MG63 (cell line): ENCODE measurements at places on chromosomes 1 and 21.
A peak's percentile ranks its signal among the peaks of the same experiment; 100 is the strongest.

DNA sequence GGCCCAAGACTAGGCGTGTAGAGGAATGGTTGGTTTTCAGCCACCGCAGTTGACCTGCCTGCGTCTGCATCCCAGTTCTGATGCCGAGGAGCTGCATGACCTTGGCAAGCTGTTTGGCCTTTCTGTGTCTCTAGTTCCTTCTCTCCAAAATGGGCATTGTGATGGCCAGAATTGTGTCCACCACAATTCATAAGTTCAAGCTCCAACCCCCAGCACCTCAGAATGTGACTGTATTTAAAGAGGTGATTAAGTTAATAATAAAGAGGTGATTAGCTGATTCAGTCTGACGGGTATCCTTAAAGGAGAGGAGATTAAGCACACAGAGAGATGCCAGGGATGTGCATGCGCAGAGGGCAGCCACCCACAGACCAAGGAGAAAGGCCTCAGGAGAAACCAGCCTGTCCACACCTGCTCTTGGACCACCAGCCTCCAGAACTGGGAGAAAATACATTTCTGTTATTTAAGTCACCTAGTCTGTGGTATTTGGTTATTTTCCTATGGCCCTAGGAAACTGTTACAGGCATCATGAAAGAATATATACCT lies 28.5 kb downstream of the MAB21L3 start:
- DNase-seq, result no peak

- DNase-seq, result no peak
These were observed 32.7 kb upstream of the ANGPTL7 start for GRCh38 chr1:11156441-11156840.

GRCh38 chr1:206489980-206490770 lies 17.2 kb upstream of the RASSF5 start:
- peak; percentile 68 for DNase-seq

GRCh38 chr1:114164840-114165543 lies 11.3 kb upstream of the SYT6 start:
- no peak for DNase-seq

GRCh38 chr21:17466166-17466565 lies 46.7 kb upstream of the CXADR start:
- peak; percentile 70 for DNase-seq

GRCh38 chr1:156676820-156677615 lies at the start of gene NES:
Gene NES (minus strand): TSS chr1:156677407. CDS start chr1:156677264, 143 bp downstream.
- DNase-seq, result no peak

DNA sequence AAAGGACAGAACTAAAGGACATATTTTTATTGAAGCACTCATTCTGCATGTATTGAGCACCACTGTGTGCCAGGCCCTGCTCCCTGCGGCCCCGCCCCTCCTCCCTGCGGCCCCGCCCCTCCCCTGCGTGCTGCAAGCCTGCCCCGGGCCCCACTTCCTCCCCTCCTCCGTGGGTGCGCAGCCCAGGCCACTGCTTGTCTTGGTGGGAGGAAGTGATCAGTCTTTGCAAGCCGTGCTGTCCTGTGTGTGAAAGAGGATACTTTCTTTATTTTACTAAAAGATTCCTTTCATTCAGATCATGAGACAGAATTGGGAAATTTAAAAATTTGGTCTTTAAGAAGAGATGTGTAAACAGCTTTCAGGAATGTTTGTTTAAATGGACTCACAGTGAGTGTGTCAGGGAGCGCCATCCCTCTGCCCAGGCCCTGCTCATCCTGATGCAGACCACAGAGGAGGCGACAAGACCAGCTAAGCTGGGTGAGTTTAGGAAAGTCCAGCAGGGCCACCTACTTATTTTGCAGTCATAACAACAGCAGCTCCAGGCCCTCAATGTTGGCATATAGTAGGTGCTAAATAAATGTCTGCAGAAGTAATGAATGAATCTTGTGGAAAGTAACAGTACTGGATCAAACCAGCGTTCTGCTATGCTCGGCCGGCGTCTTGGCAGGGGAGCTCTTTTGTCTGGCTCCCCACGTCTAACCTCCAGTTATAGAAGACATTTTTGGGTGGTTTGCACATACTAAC lies 88.3 kb upstream of the SELENON start:
- no peak for DNase-seq

DNA sequence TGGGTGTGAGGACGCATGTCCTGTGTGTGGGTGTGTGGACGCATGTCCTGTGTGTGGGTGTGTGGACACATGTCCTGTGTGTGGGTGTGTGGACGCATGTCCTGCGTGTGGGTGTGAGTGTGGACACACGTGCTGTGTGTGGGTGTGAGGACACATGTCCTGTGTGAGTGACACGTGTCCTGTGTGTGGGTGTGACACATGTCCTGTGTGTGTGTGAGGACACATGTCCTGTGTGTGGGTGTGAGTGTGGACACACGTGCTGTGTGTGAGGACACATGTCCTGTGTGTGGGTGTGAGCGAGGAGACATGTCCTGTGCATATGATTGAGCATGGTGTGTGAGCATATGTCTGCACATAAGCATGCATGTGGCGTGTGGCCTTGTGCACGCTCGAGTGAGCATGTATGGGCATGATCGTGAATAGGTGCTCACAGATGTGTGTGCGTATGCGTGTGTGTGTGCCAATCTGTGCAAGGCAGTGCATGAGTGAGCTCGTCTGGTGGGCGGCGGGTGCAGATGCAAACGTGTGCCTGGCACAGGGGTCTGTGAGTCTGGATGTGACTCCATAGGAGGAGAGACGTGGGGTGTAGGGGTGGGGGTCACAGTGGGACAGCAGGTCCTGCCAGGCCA lies 25.3 kb downstream of the MEGF6 start:
- DNase-seq, result no peak

DNA sequence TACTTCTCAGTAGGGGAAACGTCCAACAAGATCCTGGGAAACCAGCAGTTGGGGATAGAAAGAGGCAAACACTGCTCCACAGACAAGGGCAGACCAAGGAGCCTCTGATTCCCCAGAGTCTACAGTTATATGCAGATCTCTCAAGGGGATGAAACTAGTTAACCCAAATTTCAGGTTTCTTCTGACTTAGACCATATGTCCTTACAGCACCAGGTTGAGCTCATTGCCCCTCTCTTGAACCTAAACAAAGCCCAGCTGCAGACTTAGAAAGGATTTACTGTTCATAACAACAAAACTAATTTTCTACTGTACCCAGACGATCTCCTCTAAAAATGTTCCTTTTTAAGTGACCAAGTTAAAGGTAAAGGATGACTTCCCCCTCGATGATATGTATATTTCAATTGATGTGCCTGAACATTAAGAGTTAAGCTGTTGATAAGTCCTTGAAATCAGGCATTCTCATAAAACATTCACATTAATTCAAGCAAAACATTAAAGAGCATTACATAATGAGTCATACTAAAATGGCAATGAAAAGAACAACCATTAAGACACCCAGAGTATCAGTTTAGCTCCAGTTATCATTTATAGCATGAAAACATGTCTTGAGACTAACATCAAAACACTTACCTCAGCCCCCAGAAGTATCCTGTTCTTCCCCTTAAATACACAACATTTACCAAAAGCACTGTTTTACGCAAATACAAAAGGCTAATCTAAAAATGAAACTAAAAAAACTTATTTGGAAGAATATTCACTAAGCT lies 24.1 kb downstream of the SMYD3 start:
- DNase-seq, result no peak

DNA sequence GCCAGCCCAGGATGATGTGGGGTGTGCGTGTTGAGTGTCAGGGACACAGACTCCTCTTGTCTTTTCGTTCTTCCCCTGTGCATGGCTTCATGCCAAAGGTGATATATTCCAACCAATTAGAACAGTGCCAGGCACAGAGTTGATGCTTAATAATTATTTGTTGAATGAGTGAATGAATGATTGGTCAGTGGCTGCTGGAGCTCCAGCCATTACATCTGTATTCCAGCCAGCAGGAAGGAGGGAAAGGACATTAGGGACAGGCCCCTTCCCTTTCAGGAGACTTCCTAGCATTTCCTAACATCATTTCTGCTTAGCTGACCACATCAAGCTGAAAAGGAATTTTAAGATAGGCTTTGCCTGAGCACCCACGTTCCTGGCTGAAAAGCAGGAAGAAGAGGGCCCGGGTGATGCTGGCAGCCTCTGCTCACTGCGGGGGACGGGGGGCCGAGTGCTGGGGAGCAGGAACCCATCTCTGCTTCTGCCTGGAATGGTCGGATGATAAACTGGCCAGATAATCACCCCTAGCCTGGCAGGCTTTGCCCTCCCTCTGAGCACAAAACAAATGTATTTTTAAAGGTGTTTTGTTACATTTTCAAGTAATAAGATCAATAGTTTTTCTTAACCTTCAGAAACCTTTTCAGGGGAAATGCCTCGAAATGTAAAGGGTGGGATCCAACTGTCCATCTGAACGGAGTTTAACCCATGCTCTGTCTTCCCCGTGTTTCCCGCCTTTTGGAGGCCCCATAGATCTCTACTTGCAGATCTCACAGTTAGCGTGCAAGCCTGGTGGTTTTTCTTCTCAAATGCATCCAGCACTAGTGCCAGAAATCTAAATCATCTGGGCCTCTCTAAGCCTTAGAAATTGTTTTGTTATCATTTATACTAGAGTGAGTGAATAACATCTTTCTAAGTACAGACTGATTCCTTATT lies 39.0 kb downstream of the SLC37A1 start:
- no peak for DNase-seq

DNA sequence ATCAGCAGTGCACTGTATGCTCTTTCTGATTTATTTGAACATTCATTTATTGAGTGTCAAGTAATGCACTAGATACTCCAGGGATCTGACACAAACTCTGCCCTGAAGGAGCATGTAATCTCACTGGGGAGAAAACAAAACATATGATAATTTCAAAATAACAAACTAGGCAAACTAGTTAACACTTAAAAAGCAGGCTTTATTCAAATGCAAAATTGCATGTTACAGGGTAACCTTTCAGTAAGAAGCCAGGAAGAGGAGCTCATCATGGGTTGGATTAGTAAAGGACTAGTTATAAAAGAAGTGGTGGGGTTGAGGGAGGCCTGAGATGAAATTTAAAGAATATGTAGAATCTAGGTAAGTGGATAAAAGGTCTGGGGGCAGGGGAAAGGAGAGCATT lies 20.9 kb downstream of the SELL start:
- DNase-seq, result no peak

GRCh38 chr1:42427240-42427639 lies 28.6 kb downstream of the ZMYND12 start:
- DNase-seq, result no peak

DNA sequence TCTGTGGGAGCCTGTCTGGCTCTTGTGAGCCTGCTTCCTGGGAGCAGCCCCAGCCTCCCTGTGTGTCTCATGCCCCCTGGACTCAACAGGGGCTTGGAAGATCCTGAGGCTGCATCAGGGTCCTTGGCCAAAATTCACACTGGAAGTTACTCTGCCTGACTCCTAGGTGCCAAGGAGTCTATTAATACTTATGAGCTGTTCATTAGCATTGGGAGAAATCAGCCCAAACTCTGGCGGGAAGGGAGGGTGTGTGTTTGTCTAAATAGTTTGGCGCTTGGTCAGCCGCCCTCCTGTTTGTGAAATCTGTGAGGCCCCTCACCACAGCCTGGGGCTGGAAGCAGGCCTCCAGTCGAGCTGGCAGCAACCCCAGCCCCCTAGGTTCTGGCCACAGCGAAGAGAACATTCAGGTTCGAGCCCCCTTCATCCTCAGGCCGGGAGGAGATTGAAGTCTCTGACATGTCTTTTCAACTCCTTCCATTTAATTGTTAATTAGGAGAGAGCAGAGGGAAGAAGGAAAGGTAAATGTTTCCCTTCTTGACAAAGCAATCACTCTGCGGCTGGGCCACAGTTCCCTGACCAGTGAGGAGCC lies 82.1 kb upstream of the F3 start:
- DNase-seq, result no peak

GRCh38 chr1:89125913-89126580 lies at the start of gene GBP2:
Gene GBP2 (minus strand): TSS chr1:89126114. CDS start chr1:89121966, 4,148 bp downstream.
- no peak for DNase-seq

GRCh38 chr1:3741566-3742438 lies 10.4 kb upstream of the CCDC27 start:
- DNase-seq, result no peak

GRCh38 chr1:7722670-7723012 lies 48.5 kb upstream of the VAMP3 start:
- DNase-seq, result no peak

- DNase-seq, result no peak
These were observed 76.9 kb upstream of the NEK2 start for GRCh38 chr1:211752317-211752716.

DNA sequence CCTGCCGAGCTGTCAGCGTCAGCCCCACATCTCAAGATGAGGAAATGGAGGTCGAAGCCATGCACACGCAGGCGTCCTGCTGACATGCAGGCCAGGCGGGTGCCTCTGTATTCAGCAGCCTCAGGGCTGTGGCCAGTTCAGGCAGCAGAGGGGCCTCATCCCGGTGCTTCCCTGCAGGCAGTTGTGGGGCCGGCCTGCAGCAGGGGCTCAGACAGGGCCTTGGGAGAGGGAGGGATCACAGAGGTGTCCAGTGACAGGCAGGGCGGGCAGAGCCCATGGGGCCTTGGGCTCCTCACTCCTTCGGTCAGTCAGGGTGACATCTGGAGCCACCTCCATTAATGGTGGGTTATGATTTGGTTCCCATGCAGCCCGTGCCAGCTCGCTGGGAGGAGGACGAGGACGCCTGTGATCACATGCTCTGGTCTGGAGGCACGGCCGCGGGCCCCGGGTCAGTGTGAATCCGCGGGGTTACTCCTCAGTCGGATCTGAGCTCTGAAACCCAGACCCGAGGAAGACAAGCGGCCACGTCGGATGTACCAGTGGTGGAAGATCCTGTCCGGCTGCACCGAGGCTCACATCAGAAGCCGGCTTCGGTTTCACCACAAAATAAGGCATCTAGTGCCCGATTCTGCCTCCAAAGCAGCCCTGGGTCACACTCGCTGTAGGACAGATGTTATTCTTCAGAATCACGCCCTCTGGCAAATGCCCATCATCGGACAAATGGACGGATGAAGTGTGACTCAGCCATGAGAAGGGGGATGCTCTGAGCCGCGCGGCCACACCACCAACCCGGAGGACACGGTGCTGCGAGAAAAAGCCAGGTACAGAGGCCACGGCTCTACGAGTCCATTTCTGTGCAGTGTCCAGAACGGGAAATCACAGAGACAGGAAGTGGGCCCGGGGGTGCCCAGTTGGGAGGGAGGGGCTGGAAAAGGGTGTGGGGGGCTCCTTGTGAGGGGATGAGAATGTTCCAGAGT lies 33.4 kb downstream of the KRTAP10-1 start:
- DNase-seq, result no peak

DNA sequence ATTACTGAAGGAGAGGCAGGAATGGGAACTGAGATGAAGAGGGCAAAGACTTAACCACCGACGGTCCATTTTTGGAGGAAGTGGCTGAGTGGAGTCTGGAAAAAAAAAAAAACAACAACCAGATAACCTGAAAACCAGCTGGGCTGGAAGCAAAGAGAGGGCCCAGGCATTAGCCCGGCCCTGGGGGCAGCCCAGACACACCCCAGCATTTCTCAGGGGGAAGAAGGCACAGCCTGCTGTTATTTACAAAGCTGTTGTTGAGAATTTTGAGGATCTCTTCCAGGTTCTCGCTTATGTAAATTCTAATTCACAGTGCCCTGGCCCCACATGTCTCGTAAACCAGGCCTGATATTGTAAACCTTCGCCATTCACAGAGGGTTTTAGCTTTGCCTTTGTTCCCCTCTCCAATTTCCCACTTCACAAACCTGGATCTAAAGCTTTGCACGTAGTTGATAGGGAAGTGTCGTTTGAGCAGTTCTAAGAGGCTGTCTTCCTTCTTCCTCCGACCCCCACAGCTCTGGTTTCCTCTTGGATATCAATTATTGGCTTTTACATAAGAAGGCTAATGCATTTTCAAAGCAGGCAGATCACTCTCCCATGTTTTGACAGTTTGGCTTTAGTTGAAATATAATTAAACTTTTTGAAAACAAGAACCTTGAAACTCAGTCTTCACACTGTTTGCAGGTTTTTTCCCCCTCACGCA lies 161.8 kb upstream of the IRF2BP2 start:
- DNase-seq, result no peak
